Bronchial epithelial cell (primary cell): ENCODE measurements at places on chromosomes 4 and X.

GRCh38 chr4:127249066-127249766 is 383.5 kb upstream of the INTU start:
- peak; percentile 5 for DNase-seq

DNA sequence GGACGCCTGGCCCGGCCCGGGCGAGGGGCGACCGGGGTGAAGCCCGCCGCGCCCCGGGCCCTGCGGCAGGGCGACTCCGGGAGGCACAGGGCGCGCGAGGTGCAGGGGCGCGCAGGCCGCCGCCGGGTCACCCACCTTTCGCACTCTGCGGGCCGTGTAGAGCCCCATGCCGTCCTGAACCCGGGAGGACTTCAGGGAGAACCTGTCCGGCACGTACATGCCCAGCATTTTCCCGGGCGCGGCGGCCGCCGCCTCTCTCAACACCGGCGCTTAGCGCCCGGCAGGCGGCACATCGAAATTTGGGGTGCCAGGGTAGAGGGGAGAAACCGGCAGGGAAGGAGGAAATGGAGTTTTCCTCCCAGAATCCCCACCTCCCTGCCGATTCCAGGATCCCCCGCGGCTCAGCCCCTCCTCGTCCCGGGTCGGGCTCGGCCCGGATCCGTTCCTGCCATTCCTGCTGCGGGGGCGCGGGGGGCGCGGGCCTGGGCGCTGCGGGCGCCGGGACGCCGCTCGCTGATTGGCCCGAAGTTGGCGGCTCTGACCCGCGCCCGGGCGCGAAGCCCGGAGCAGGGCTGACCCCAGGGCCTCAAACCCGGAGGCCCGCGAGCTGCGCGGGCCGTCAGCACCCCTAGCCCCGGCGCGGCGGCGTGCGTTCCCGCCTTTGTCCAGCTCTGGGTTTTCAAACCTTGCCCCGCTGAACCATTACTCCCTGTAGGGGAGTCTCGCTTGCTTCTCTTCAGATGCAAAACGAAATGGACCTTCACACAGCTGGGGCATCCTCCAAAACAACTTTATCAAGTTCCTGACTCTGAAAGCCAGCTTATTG is at the start of gene PRDM5:
Gene PRDM5 (minus strand): TSS at position 346 of the 826 bp plus-strand sequence. CDS start 118 bp downstream, at position 228.
- peak; percentile 31 for DNase-seq

- peak; percentile 18 for DNase-seq
Measured at GRCh38 chr4:76706581-76706980, 191.4 kb downstream of the SOWAHB start.

DNA sequence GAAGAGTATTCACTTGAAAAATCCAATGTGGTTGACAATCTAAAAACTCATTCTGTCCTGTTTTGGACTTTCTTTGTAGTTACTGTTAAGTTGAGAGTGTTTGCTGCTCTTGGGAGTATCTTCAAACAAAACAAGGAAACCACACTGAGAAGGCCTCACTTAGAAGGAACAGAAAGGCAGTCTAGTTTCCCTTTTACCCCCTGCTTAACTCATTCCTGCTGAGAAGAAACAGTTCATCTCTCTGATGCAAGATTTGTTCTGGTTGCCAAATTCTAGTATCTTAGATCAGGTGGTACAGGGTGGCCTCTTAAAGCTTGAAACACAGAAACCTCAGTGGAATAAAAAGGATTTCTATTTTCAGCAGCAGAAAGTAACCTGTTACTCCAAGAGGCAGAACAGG is 41.4 kb downstream of the GUCY2F start:
- no peak for DNase-seq

DNA sequence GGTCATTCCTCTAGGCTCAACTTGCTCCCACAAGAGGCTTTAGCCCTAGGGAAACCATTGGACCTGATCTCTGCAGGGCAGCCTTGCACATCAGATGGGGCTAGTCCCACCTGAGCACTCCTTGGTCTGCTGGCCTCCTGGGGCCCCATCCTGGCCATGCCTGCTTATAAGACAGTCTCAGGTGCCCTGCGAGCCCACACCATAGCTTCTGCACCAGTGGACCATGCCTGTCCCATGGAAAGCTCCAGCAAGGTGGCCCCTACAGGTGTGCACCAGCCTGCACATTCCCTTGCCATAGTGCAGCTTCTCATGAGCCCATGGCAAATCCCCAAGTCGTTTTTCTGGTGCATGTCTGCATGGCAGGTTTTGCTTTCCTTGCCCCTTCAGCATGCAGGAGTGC is 19.6 kb upstream of the FAAH2 start:
- no peak for DNase-seq
